ENCODE measurements at places on chromosomes 16 and 17.

DNA sequence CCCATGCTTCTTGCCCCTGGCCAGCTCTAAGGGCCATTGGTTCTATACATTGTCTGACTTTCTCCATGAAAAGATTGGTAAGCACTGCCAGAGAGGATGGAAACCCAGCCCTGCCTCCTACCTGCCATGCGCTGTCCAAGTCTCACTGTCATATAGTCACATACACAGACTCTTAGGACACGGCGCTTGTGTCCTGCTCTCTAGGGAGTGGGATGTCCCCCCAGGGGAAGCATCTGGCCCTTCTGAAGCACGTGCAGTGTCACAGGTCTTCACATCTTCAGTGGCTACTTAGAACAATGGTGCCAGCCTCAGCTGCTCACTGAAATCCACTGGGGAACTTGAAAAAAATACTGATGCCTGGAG, 38.7 kb downstream of the MYO18A start:
- DNase-seq = no peak

GRCh38 chr16:62545039-62545438, 508.8 kb upstream of the CDH8 start:
- DNase-seq = no peak

GRCh38 chr16:30382111-30382881, at the start of gene SEPTIN1:
Gene SEPTIN1 (minus strand): TSS chr16:30382561. CDS start chr16:30382542, 19 bp downstream.
- no peak for DNase-seq

- no peak for DNase-seq
Measured at GRCh38 chr16:49410226-49410625, 36.6 kb downstream of the C16orf78 start.

DNA sequence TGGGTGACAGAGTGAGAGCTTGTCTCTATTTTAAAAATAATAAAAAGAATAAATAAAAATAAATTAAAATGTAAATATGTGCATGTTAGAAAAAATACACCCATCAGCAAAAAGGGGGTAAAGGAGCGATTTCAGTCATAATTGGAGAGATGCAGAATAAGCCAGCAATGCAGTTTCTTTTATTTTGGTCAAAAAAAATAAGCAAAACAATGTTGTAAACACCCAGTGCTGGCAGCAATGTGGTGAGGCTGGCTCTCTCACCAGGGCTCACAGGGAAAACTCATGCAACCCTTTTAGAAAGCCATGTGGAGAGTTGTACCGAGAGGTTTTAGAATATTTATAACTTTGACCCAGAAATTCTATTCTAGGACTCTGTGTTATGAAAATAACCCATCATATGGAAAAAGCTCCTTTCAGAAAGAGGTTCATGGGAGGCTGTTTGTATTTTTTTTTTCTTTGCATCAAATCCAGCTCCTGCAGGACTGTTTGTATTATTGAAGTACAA, 8.5 kb downstream of the STH start:
- no peak for DNase-seq

GRCh38 chr16:79372503-79373184, 227.9 kb downstream of the MAF start:
- no peak for DNase-seq

DNA sequence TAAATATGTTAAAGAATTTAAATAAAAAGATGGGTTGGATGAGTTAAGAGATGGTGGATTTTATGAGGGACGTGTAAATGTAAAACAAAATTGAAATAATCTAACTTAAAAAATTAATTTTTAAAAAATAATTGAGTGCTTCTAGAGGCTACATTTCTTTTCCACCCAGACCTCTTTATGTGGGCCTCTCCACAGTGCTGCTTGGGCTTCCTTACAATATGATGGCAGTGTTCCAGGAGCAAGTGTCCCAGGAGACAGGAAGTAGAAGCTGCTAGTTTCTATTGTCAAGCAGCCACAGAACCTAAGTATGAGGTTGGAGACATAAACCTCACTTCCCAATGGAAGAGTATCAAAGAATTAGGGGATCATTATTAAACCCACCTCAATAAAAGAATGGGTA, 205.7 kb upstream of the CPHXL start:
- no peak for DNase-seq

- DNase-seq = no peak
Measured at GRCh38 chr16:2256531-2257140, 5.2 kb upstream of the ECI1 start.

Measured in NCI-H774 (cell line).